ENCODE measurements at places on chromosomes 3 and 15.

DNA sequence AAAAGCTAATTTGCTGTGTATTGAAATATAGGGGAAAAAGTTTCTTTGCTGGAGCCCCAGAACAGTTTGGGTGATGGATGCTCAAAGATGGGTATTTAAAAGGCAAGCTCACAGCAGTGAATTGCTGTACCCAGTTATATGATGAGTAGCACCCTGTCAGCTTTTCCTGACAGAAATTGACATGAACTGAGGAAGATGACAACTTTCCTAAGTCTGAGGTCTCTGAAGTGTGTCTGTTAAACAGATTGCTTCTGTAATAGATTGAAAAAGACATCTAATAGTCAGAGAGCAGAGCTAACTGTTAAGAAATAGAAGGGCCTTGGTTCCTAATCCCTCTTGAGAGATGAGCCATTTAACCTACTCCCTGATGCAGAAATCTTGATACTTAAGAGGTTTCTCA lies 1278.0 kb upstream of the ALCAM start:
- no peak for DNase-seq

DNA sequence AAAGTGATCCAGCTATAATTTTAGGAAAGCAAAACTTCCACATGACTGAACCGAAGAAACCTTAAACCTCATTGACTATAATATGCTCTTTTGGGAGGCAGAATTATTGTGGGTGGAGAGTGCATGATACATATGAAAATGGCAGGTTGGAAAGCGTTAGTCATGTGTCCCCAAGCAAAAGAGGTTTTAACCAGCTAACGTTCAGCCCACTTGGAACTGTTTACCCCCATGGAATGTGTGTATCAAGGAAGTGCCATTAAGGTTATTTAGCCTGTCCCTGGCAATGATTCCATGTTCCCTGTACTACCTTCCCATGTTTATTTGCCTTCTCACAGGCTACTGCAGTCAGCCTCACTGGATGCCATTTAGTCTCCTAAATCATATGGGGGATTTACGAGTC lies 44.1 kb upstream of the LRRC58 start:
- no peak for DNase-seq

- DNase-seq, result no peak
These were observed 320.3 kb upstream of the TGFBR2 start for GRCh38 chr3:30286007-30286669.

- no peak for DNase-seq
These were observed 13.6 kb downstream of the ZKSCAN7 start for GRCh38 chr3:44568561-44568960.

GRCh38 chr3:33250712-33251111 lies 26.5 kb upstream of the FBXL2 start:
- no peak for DNase-seq

DNA sequence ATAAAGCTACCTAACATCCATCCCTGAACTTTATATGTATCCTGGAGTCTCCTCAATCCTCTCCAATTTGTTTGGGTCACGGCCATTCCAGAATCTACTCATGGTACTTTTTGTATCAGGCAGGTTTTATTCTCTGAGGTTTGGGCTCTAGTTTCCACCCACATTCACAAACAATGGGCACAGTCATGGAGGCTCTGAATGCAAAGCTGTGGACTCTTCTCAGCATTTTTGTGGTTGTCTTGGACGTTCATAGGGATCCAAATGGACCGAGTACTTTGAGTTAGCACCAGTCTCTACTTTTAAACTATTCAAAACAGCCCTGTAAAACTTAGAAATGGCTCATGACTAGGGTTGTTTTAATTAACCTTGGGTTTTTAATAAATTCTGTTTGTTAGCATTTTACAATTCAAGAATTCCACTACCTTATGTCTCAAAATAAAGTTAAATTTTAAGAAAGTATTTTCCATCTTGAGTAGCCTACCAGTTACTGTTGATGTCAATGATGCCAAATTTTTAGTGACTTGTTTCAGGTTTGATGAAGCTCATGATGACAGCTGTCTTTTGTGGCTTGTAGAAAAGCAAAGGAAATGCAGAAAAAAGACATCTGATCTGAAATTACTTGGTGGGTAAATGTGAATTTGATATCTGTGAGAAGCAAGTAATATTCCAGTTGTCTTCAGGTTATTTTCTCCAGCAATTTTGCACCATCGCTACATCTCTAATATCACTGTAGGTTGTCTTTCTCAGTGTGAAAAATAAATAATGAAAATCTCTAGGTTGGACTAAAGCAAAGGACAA lies 275.7 kb upstream of the THBS1 start:
- no peak for DNase-seq

- no peak for DNase-seq
These were observed 123.3 kb upstream of the PLXNA1 start for GRCh38 chr3:126859415-126860246.

- no peak for DNase-seq
These were observed 57.3 kb upstream of the MYRIP start for GRCh38 chr3:39752019-39752637.

- DNase-seq, result no peak
These were observed 9.2 kb upstream of the NME9 start for GRCh38 chr3:138338811-138339210.

DNA sequence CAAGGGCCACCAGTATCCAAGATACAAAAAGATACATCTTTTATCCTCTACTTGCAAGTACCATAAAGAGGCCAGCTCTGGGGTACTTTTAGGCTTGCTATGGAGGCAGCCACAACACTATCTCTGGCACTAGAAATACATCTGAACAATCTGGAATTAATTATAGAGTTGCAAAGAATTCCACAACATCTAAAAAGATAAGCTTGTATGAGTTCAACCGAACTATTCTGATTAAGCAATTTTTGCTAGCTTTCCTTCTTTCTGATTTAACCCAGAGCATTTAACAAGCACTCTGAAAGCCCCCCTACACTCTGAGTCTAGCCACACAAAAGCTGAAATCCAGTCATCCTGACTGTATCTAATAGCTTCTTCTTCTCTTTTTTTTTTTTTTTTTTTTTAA lies 95.4 kb downstream of the FRMD5 start:
- DNase-seq, result no peak

- no peak for DNase-seq
These were observed 73.0 kb upstream of the PCSK6 start for GRCh38 chr15:101562428-101563059.

DNA sequence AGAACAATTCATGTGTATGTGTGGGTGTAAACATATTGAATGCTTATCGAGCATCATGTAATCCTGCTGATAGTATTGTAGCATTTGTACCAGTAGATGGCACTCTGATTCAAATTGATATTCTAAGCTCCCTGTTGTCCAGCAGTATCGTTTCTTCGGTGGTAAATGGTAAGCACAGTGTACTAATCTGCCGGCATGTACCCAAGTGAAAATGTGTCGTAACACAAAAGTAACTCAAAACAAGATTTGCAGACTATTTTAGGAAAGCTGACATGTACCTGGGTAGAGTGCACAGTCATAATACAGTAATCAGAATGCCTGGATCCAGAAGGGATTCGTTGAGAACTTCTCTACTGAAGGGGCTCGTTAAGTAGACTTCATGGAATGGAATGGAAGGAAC lies 31.7 kb upstream of the MNS1 start:
- no peak for DNase-seq

- DNase-seq, result no peak
These were observed 78.7 kb upstream of the ETV5 start for GRCh38 chr3:186187401-186188275.

DNA sequence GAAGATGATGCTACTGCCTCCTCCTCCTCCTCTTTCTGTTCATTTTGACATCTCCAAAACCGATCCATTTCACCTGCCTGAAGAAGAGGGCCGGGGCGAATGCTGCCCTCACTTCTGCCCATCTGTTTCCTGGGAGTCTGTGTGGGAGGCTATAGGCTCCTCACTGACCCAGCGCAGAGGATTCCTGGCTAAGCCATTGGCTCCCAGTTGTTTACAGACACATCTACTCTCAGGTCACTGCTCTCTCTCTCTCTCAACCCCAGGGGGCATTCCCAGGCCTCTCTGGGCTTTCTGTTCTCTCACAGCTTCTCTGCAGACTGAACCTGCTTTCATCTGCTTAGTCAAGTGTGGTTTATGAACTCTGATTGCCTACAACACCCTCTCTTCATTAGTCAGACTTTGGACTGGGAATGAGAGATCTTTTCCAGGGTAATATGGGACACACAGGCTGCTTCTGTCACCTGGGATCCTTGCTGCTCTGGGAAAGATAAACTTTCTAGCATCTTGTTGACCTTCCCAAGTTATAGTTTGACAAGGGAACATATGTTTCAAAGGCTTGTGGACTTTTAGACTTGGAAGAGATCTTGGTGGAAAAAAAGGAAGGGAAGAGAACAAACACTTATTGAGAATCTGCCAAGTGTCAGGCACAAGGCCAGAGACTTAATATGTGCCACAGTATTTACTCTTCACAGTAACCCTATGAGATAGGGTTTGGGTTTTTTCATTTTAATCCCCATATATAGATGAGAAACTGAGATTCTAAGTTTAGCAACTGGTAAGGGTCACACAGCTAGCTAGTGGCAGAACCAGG lies 30.2 kb upstream of the USP3 start:
- peak; percentile 15 for DNase-seq

- no peak for DNase-seq
These were observed 6.3 kb downstream of the RBSN start for GRCh38 chr3:15092686-15093085.

DNA sequence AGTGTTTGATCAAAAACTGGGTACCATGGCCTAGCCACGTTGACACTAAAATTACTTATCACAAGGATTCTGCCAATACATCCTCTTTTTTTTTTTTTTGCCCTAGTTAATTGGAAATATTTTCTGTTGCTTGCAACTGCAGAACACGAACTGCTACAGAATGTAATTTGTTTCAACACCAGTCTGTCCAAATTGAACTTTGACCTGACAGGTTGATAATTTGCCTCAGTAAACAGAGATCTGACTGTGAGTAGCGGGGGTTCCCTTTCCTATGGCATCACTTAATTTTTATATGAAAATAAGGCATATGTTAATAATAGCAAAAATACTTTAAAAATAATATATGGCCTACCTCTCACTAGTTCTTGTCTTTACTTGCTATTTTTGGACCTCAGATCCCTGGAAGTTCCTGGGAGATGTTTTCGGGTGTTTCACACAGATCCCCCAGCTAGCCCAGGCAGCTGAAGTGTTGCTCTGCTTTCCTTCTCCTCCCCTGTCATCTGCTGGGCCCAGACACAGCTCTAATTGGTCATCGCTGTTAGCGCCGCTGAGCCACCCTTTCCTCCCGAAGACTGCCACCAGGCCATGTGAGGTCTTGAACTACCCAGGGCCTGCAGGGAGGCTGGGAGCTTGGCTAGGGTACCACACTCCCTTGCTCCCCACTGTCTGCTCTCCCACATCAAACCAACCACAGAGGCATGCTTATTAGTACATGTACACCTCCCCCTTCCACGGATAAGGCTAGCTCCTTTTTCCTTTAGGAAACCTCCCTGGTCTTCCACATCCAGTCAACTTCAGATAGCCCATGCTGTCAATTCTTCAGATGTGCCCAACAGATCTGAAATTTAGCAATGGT lies 89.8 kb upstream of the RNF7 start:
- no peak for DNase-seq

DNA sequence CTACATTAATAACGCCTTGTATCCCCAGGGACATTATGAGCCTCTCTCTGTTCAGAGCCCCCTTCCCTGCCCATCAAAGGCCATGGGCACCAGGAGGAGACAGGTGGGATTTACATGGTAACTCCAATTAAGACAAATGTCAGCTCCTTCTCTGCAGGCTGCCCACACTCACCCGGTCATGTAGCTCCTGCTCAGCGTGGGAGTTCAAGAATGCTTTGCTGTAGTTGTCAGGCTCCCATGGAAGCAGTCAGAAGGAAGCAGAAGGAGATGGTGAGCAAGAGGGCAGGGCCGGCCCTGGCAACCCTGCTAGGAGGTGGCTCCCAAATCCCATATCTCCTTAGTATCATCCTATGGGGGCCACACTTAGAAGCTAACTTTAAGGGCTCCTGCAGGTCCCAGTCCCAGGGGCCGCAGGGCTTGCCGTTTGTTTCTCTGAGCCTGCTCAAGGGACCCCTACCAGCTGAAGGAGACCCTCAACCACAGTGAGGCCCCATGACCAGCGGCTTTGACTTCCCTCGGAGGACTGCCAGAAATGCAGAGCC lies 218.4 kb upstream of the TLE3 start:
- DNase-seq, result no peak

DNA sequence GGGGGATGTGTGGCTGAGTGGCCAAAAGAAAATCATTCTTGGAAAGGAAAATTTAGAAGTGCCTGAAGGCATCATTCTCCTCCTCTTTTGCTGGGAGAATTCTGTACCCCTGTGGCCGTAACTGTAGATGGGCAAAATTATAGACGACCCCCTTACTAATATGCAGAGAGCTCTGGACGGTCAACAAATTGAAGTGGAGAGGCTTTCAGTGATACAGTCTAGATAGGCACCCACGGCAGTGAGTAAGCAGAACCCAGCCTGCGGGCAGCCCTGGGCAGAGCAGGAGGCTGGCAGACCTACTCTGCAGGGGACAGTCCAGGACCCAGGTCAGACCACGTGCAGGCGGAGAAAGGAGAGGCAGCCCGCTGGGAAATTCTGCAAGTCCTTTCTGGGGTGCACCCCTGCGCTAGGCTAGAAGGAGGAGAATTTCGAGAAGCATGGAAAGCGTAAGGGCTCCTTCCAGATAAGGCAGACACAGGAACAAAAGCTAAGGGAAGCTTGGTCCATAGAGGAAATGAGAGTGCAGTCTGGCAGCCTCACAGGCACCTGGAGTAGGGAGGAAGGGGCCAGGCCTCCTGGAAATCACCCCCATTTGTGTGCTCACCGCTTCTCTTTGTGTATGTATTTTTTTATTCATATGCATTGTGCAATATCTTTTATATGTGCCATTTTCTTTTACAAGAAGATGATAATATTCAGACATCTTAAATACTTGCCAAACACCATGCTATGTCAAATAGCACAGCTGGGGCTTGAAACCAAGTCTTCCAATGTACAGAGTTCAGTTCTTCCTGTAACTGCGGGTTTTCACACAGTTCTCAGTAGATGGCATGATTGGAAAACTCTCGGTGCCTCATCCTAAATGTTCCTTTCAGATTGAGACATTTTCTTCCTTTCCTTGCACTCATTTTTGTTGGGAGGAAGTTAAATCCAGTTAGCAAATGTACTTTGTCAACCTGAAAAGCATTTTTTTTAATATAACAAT lies 40.2 kb downstream of the LRRK1 start:
- DNase-seq, result no peak

GRCh38 chr3:28936154-28936553 lies 344.7 kb upstream of the RBMS3 start:
- no peak for DNase-seq

DNA sequence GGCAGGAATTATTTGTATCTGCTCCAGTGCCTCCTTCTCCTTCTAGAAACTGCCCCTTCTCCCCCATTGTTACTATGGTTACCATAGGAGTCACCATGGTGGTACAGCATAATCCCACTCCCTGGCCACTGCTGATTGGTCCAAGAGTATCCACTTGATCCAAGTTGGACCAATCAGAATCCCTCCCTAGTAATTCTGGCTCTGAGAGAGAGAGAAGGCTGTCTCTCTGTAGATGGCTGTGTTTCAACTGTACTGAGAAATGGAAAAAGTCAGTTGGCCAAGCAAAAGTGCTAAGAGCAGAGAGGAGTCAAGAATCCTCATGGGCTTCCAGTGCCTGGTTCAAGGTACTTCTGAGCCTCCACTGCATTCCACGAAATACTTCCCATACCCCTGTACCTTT lies 120.6 kb upstream of the SPATA12 start:
- no peak for DNase-seq

- DNase-seq, result no peak
These were observed 33.0 kb downstream of the ANP32A start for GRCh38 chr15:68787609-68788263.
